ENCODE measurements at places on chromosomes 11 and 22.
A peak's percentile ranks its signal among the peaks of the same experiment; 100 is the strongest.

GRCh38 chr11:106471276-106471675 is 393.8 kb downstream of the AASDHPPT start:
- no peak for DNase-seq

GRCh38 chr22:47371263-47372090 is 609.0 kb downstream of the TBC1D22A start:
- no peak for DNase-seq

GRCh38 chr11:32549611-32550187 is 33.9 kb upstream of the EIF3M start:
- DNase-seq, result no peak

- no peak for DNase-seq
Measured at GRCh38 chr22:25554238-25554671, 10.2 kb upstream of the GRK3 start.

DNA sequence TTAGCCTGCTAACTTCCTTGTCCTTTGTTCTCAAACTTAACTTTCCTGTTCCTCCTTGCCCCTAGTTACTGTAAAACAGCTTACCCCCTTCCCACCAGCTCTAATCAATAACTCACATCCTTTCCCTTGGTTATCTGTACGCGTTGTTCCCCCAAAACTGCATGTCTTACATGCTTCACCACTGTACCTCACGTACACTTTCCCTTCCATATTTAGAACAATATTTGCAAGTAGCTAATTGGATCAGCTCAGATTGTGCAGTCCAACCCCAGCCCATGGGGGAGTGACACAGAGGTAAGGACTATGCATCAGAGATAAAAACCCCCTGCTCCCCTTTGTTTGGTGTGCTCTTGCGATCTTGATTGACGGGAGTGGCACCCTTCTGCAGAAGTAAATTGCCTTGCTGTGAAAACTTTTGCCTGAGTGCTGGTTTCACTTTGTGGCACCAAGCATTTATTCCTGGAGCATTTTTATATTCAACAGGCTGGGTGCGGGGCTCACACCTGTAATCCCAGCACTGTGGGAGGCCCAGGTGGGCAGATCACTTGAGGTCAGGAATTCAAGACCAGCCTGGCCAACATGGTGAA is 30.9 kb downstream of the MIF start:
- no peak for DNase-seq

DNA sequence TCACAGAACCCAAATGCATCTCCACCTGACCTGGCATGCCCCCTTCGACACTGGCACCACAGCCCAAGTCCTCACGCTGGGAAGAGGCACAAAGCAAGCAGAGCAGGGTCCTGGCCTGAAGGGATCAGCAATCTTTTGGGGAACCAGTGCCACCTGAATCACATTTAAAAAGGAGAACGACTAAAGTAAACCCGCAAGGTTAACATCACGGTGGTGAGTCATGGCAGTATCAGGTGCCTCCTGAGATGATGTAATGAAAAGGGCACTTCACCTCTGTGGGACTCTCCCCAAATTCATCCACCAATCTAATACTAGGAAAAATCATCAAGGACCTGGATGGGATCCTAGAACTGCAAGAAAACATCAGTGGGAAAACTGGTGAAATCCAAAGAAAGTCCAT is 44.9 kb downstream of the PACSIN2 start:
- DNase-seq, result no peak

DNA sequence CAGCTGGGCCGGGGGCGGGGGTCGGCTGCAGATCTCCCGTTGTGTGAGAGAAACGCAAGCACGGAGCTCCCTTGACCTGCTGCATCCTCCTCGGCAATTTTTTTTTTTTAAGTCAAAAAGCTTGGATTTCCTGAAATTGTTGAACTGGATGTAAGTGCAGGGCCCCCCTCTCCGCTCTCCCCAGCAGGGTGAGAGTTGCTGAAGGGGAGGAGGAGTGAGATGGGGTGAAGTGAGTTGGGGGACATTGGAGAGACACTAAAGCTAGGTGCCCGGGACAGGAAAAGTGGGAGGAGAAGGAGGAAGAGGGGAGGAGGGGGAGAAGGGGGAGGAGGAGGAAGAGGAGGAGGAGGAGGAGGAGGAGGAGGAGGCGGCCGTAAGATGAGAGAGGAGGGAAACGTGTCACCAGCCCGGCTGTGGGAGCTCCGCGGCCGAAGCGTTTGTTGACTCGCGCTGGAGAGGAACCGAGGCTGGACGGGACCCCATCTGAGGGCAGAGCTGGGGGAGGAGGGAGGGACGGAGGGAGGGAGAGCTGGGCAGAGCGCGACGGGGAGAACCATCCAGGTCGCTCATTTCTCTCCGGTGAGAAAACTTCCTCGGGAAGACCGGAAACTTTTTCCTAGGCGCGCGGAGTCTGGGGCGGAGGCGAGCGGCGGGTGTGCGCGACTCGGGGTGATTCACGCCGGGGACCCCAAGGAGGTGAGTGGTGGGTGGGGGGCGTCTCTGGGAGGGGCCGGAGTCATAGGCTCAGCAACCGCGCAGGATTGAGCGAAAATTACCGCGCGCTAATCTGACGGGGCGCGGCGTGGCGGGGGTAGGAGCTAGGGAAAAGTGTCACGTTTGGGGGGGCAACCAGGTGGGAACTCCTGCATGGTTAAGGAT is 80.2 kb downstream of the PRR5L start:
- no peak for DNase-seq

- no peak for DNase-seq
Measured at GRCh38 chr22:26168330-26168851, 871 bp upstream of the SEZ6L start.

DNA sequence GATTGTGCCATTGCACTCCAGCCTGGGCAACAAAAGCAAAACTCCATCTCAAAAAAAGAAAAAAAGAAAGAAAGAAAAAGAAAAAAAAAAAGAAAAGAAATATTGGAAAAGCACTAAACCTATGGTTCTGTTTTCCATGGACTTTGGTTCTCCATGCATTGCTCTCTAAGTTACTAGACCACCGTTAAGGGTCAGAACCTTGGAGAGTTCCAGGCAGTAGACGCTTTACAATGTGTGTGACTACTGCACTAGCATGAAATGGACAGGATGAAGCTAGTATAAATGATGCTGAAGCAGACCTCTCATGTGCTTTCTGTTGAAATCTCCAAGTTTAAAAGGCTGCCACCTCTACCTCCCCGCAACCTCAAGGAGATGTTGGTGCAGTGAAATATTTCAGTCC is 63.5 kb downstream of the SIK2 start:
- no peak for DNase-seq

GRCh38 chr11:101127699-101128570 is 1.7 kb downstream of the PGR start:
- DNase-seq, result peak; percentile 4

Data from activated naive CD8-positive, alpha-beta T cell treated with anti-CD3 and anti-CD28 coated beads for 36 hours (primary cell).